ENCODE measurements at places on chromosomes 5 and 9.

- no peak for DNase-seq
Observed at GRCh38 chr9:35431467-35431866, 58.4 kb upstream of the RUSC2 start.

- DNase-seq: no peak
Observed at GRCh38 chr5:93899026-93899600, 157.7 kb upstream of the POU5F2 start.

DNA sequence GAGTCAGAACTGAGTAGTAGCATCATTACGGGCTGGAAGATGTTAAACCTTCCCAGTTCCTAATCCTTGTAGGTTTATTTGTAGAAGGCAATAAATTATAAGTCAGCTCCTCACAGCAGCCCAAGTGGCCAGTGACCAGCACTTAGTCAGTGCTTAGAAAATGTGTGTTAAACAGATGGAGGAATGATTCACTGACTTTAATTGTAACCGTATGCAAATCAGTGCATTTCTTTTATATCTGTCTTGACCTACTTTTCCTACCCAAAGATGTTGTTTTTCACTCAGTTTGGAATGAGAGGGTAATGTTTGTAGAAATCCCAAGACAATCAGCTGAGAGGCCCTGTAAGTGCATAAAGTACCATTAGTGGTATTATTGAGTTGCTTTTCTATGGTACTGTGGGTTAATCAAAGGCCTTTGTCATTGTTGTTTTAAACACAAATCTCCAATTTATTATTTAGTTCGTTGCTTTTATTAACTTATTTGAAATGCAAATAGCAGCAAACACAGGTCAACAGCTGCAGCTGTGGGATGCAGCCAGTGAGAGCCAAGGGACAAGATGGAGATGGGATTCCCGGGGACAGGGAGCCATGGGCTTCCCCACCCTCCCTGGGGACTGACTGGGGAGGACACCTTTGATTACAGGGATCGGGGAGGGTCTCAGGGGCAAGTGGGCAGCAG, 49.8 kb downstream of the MAP1B start:
- no peak for DNase-seq

DNA sequence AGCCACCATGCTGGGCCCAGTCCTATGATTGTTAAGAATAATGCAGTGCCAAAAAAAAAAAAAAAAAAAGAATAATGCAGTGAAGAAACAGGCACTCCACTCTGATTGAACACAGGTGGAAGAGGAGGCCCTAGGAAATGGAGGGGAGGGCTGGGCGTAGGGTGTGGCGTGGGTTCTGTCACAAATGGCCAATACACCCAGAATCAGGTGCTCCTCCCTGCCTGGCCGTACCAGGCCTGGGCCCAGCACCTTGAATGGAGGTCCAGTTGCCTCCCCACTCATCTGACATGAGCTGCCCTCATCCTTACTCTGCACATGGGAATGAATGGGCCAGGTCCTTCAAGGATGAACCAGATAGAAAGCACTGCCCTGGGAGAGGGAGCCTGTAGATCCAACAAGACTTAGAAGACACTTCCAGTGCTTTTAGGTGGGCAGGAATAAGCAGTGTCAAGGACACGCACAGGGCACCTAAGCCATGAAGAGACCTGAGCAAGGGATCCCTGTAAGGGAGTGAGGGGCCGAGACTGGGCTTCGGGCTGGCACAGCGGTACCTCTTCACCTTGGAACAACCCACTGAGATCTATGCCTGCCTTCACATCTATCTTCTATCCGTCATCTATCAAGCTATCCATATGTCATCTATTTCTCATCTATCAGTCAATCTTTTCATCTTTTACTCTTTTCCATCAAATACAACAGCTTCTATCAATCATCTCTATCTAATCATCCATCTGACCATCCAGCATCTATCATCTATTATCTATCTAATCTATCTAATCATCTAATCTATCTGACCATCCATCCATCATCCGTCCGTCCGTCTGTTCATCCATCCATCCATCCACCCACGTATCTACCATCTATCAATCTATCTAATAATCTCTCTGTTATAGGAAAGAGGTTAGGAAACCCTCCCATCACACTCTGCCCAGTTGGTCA, 15.9 kb downstream of the NINJ1 start:
- no peak for DNase-seq

DNA sequence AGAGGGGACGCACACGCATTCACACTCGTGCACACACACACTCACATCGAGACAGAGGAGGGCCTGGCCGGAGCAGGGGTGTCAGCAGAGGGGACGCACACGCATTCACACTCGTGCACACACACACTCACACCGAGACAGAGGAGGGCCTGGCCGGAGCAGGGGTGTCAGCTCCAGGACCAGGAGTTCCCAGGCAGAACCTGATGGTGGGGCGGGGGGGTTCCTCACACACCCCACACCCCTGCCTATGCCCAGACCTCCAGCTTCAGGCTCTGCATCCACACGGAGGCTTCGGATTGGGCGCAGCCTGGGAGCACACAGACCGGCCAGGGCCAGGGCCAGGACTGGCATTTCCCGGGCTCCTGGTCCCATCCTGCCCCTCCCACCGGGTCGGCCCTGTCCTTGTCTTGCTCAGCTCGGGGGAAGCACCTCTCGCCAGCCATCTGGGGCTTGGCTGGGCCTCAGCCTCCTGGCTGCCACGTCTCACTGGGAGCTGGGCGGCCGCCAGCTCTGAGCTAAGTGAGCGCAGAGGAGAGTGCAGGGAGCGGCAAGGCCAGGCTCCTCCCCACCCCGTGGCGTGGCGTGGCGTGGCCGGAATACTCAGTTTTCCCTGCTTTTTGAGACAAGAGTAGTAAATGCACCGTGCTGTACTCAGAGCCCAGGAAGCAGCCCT, 31.3 kb downstream of the ADAMTS2 start:
- DNase-seq: no peak

GRCh38 chr5:32585446-32586275, at the start of gene SUB1:
TSS of gene SUB1 (plus strand) at chr5:32585557. CDS start at chr5:32588513, 2,956 bp downstream.
- peak; percentile 76 for DNase-seq

- no peak for DNase-seq
Observed at GRCh38 chr9:96399325-96399633, 15.8 kb upstream of the SLC35D2 start.

DNA sequence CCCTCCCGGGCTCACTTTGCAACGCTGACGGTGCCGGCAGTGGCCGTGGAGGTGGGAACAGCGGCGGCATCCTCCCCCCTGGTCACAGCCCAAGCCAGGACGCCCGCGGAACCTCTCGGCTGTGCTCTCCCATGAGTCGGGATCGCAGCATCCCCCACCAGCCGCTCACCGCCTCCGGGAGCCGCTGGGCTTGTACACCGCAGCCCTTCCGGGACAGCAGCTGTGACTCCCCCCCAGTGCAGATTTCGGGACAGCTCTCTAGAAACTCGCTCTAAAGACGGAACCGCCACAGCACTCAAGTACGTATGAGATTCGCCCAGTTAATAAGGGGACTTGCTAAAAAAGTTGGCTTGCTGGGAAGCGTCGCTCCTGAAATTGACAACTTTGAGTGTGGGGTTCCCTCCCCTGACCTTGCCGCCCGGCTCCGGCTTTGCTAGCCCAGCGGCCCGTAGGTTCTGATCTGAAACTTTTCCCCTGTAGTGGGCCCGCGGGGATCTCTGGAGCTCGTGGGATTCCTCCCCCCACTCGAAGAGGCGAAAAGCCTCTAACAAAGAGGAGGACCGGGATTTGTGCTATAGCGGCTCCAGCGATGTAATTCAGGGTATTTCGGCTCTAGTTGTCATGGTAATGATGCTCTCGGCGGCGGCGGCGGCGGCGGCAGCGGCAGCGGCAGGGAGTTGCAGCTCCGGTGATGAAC, 572 bp downstream of the NR4A3 start:
- DNase-seq: no peak

GRCh38 chr9:35840881-35841644, 12.0 kb downstream of the TMEM8B start:
- no peak for DNase-seq

- DNase-seq: no peak
Observed at GRCh38 chr9:133427658-133428348, 5.6 kb downstream of the ADAMTS13 start.
